Dorsolateral prefrontal cortex (tissue), 122 donors: ENCODE measurements at places on chromosomes 12 and 14.
A peak's percentile ranks its signal among the peaks of the same experiment; 100 is the strongest.

- DNase-seq: no peak
Measured at GRCh38 chr12:16726879-16727278, 120.9 kb upstream of the LMO3 start.

GRCh38 chr14:103882503-103883262 lies 35.3 kb upstream of the PPP1R13B start:
- DNase-seq: no peak

- no peak for DNase-seq
Measured at GRCh38 chr14:44979740-44980356, 17.9 kb downstream of the TOGARAM1 start.

DNA sequence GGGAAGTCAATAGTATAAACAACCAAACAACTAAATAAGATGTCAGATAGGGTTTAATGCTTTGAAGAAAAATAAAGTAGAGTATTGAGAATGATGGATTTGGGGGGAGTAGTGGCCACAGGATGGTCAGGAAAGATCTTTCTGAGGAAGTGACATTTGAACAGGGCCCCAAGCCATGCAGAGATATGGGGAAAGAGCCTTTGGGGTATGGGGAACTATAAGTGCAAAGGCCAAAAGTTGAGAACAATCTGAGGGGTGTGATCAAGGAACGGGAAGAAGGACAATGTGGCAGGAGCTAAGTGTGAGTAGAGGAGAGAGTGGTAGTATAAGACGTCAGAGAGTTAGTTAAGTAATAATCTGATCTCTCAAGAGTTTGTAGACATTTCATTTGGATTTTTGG lies 1.3 kb downstream of the MRPS35 start:
- no peak for DNase-seq

GRCh38 chr12:102992720-102993119 lies 35.2 kb downstream of the ASCL1 start:
- no peak for DNase-seq

GRCh38 chr12:108282676-108283075 lies 56.4 kb downstream of the CMKLR1 start:
- DNase-seq: no peak

- no peak for DNase-seq
Measured at GRCh38 chr12:103301642-103302591, 193.9 kb downstream of the C12orf42 start.

DNA sequence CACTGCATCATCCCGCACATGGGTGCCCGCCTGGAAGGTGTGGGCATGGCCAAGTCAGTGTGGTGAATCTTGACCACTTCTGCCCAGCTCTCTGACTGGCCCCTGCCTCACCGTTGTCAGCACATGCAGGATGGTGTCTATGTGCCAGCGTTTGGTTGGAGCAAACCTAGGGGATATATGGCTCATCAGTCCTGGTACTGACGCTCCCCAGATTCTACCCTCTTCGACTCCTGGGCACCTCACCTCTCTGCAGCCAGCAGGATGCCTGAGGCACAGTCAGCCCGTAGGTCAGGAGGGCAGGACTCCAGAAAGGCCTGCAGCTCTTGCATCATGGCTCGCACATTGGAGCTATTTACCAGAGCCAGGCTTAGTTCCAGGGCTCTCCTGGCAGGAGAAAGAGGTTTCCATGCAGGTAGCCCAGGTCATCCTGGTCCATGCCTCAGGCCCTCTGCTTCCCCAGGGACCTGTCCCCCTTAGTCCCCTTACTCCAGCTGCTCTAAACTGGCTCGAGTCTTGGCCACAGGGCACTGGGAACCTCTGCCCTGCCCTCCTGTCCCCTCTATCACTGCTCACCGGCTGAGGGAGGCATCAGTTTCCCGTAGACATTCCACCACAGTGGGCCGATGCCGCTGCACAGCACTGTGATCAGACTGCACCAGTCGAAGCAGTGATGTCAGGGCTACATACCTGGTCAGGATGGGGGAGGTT lies 4.0 kb downstream of the AP1G2 start:
- DNase-seq: no peak

DNA sequence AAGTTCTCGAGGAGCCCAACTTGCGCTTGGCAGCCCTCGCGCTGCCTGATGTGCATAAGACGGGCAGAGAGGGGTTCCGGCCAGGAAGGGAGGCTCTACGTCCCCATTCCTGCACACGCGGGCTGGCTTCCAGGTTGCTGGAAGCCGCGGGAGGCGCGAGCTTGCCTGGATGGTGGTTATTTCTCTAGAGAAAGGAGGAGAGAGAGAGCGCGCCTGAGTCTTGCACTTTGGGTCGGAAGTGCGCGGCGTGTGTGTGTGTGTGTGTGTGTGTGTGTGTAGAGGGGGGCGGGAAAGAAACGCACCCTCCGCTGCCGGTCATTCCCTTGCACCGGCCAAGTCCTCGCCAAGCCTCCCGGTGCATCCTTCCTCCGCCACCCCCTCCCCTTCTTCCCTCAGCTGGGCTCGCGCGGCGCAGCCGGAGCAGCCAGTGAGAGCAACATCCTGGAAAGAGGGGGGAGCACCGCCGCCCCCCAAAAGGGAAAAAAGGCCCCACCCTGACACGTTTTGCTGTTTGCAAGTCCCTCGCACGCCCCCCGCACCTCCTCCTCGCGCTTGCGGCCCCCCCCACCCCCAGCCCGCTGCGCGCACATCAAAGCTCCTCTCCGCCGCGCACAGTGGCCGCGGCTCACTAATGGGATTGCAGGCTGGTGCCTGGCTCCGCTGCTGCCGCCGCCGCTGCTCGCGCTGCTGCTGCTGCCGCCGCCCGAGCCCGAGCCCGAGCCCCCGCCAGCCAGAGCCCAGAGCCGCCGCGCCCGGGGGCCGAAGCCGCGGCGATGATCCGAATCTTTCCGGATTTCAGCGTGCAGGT lies 4.4 kb upstream of the NPAS3 start:
- DNase-seq: peak; percentile 73
